GM19239 (cell line): ENCODE measurements at places on chromosomes 12 and 14.

DNA sequence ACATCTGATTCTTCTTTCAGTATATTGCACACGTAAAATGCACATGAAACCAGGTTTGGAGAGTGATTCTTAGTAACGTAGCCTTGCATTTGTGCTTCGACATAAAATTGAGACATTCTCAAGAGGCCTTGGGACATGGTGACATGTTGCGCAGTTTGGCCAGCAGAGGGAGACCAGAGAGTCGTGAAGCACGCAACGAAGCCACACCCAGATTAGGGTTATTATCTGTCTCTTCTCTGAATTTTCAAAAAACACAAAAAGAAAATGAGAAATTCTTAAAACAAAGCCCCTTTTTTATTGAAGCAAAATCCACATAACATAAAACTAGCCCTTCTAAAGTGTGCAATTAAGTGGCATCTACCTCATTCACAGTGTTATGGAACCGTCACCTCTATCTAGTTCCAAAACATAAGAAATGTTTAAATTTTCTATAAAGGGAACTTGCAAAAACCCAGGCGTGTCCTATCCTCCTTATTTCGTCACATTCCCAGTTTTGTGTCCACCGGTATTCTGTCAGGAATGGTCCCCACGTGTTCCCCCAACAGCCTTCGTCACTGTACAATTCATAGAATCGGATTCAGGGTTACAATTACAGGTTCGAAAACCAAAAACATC lies 108.8 kb upstream of the ATF7IP start:
- DNase-seq, result no peak

- no peak for DNase-seq
Measured at GRCh38 chr12:90404071-90404470, 550.9 kb downstream of the CCER1 start.

GRCh38 chr12:54134850-54135249 lies 53.9 kb downstream of the SMUG1 start:
- no peak for DNase-seq

DNA sequence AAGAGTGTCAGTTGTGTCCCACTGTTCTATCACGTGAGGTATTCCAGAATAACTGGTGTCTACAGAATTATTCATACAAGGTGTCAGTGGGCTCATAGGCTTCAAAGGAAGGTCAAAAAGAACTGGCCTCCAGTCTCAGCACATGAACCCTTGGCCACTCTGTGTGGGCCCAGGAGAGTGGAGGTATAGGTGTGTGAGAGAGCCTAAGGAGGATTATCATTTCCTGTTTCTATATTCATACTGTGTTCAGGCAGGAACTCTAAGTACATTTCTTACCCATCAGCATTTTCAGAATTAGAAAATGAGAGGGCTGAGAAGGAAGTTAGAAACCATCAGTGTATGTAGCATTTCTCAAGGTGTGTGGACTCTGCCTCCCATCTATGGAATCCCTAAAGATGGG lies 87.0 kb downstream of the BTG1 start:
- DNase-seq, result no peak

DNA sequence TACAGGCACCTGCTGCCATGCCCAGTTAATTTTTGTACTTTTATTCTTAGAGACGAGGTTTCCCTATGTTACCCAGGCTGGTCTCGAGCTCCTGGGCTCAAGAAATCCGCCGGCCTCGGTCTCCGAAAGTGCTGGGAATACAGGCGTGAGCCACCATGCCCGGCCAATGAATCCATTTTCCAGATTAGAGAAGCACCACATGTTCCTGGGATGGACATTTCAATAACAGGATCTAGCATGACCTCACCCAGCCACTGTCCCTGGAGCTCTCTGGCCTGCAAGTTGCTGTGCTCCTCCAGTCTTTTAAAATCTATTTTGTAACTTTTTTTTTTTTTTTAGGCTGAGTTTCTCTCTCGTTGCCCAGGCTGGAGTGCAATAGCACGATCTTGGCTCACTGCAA lies 2.2 kb downstream of the GPR132 start:
- no peak for DNase-seq

GRCh38 chr12:54378796-54379397 lies 5.6 kb downstream of the ZNF385A start:
- DNase-seq, result no peak

- DNase-seq, result no peak
Measured at GRCh38 chr14:94390372-94391086, 2.1 kb upstream of the SERPINA1 start.
